ENCODE measurements at places on chromosomes 2 and 18.

DNA sequence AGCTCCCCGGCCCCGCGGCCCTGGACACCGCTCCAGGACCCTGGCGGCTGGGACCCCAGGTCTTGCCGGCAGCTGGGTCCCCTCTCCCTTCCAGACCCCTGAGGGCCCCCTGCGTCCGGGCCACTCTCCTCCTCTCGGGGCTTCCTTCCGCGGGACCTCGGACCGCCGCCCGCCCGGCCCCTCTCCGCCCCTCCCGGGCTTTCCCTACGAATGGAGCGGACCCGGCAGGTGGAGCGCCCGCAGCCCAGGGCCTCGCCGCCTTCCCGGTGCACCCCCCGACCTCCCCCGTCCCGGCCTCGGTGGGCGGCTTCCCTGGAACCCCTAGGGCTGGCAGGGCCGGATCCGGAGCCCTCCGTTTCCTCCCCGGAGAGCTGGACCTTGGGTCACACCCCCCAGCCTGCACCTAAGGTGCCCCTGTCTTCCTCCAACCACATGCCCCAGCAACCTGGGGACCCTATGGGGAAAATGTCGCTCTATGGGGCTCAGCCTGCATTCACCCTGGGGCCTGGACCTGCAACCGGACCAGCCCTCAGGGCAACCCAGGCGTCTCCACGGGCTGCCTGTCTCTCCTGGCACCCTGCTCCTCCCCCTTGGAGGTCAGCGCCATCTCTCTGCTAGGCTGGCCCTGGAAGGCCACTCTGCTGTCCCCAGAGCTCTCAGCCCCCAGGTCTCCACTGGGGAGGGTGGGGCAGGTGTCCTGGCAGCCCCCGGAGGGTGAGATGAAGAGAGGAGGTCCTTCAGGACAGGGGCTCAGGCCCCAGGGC, 730 bp downstream of the B3GNT7 start:
- no peak for DNase-seq

GRCh38 chr18:715626-716025, 3.2 kb upstream of the ENOSF1 start:
- DNase-seq, result no peak

GRCh38 chr18:57275111-57275510, 77.2 kb upstream of the ST8SIA3 start:
- no peak for DNase-seq

DNA sequence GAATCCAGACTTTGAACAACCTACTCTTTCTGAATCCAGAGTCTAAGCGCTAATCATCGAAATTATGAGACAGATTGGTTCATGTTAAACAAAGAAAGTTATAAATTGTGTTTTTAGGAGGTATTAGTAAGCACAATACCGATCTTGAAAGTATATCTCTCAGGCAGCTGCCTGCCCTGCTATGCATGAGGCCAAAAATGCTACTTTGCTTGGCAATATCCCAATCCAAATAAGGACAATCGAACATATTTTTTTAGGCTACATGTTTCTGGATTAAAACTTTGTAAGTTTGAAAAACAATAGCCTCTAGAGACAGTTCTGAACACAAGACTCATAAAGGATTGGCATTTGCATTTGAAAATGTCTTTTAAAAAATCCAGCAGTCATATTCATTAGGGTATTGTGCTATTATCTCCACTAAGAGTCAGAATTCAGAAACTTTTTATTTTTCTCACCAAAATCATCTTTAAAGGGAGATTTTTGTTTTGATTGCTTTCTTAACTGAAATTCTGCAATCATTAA, 167.1 kb downstream of the PDE1A start:
- DNase-seq, result peak; percentile 36

GRCh38 chr18:35609236-35609635, 27.7 kb downstream of the GALNT1 start:
- no peak for DNase-seq

- DNase-seq, result no peak
Measured at GRCh38 chr2:149080099-149080498, 41.6 kb downstream of the LYPD6B start.

- no peak for DNase-seq
Measured at GRCh38 chr2:185108588-185108987, 510.3 kb downstream of the ZNF804A start.

- DNase-seq, result no peak
Measured at GRCh38 chr18:56196495-56197225, 441.7 kb downstream of the TXNL1 start.

GRCh38 chr2:220858101-220858500, 714.0 kb downstream of the EPHA4 start:
- DNase-seq, result no peak

GRCh38 chr2:190922376-190922775, 41.8 kb downstream of the GLS start:
- DNase-seq, result no peak

DNA sequence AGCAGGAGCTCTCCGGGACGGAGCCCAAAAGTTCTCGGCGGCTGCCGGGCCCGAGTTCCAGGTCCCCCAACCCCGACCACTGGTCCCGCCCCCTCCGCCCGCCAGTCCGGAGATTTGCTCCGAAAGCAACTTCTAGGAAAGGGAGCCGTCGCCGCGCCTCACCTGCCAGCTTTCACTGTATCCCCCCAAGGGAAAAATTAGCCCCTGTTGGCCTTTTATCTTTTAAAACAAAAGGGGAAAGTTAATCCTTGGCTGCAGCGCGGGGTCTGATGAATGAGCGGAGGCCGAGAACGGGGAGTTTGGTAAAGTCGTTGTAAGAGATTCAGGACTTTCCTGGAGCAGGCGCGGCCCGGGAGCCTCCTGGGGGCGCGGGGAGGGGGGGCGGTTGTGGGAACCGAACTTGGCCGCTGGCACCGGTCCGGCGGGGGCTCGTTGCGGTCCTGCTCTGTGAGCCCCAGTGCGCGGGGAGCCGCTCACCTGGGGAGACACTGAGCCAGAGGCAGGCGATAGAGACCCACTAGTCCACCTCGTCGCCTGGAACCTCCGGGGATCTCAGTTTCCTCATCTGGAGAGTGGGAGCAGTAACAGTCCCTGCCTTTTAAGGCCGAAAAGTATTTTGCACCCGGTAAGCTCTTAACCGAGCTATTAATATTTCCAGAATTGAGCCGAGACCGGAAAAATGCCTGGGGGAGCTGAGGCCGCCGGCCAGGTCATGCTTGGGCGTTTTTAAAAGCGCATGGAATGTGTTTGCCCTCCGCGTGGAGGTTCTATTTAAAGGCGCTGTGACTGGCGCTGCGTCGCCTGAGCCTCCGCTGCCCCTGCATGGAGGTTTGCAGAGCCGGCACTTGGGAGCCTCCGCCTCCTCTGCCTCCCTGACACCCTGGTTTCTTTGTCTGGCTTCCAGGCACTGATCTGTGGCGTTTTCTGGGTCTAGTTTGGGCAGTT, 1.1 kb downstream of the EFHD1 start:
- DNase-seq, result no peak

- no peak for DNase-seq
Measured at GRCh38 chr2:29878898-29879297, 42.5 kb downstream of the ALK start.

DNA sequence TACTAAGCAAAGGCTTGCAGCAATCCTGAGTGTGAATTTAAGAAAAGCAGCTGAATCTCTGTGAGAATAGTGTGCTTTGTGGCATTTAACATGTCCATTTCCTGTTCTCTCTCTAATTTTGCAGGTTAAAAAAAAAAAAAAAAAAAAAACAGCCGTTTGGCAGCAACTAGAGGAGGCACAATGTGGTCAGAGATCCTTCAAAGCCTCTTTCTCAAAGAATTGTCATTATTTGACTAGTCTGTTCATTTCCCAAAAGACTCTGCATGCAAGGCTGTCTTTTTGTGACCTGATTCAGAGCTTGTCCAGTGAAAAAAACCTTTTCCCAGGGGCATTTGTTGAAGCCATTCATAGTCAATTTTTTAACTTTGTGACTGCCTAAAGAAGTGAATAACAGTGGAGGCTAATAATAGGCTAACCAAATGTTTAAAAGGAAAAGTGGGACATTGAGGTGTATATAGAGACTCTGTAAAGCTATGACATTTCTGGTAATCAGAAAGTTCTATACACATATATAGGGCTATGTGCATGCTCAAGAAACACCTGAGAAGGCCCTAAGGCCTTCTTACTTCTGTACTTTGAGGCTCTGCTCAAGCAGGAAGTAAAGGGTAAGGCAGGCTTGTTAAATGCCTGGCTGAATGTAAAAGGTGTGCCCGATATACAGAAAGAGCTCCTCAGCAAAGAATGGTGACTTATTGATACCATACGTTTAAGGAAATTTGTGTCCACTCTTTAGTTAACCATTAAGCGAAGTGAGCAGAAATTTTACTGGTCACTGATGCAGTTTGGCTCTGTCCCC, 289.6 kb upstream of the RAB6C start:
- no peak for DNase-seq

DNA sequence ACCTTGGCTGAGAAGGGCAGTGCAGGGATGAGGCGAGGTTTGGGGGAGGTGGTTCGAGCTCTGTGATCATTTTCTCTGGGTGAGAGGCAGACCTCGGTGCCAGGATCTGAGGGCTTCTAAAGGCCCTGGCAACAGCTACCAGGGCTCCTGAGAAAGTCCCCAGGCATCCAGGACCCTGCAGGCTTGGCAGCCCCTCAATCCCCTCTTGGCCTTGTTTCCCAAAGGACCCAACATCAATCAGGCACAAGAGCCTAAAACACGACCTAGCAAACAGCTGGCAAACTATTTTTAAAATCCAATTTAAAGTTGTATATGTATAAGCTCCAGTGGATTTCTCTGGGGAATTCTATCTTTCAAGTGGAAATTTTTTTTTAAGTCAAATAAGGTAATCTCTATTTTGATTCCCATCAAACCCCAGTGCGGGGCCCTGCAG, 15.0 kb upstream of the MAT2A start:
- DNase-seq, result no peak

- no peak for DNase-seq
Measured at GRCh38 chr2:173282795-173283545, 71.7 kb upstream of the CDCA7 start.

DNA sequence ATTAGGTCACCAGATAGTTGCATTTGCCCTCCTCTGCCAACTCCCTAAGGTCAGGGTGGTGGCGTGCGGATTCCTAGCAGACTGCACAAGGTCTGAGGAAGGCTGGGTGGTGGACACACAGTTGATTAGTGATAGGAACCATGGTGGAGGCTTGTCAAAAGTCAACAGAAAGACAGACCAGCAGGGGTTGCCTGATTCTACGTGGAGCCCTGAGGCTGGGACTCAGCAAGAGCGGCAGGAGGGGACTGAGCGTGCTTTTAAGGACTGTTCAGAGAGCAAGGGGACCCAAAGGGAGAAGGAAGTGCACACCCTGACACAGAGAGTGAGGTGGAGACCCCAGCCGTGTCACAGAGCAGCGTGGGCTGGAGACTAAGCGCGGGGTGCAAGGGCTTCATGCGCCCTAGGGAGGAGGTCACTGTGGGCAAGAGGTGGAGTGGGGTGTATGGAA, 513.2 kb downstream of the RNF144A start:
- DNase-seq, result no peak

- DNase-seq, result no peak
Measured at GRCh38 chr2:8506746-8507145, 175.1 kb upstream of the ID2 start.

- DNase-seq, result no peak
Measured at GRCh38 chr2:44932564-44933392, 8.7 kb upstream of the SIX3 start.

DNA sequence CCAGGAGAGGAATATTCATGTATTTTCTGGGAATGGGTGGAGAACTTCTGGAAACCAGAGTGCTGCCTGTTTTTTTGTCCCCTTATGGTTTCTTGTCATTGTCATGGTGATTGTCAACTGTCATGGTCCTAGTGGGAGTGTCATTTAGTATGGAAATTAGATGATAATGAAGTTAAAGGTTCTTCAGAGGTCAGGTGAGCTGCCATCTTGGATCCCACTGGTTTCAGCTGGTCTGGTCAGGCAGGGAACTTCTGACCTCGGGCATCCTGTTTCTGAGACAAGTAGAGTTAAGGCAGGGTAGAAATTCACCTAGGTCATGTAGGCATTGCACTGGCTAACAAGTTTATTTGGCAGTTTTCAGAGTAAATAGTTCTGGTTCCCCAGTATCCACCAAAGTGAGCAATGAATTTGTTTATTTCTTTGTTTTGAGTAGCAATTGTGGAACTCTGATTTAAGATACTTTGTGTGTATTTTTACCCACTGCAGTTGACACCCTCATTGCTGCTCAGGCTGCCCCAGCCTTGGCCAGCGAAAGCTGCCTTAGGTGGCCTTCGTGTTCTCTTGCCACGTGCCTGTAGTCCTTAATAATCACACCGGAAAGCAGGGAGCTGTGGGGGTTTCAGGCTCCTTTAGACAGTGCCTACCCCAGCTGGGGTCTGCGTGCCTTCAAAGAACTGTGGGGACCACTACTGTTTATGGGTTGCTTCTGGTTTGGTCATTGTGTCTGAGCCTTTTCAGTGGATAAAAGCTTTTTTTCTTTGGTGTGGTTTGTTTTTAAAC, 48.7 kb downstream of the NCK2 start:
- no peak for DNase-seq

GRCh38 chr2:197191177-197191939, 119.2 kb downstream of the ANKRD44 start:
- no peak for DNase-seq

DNA sequence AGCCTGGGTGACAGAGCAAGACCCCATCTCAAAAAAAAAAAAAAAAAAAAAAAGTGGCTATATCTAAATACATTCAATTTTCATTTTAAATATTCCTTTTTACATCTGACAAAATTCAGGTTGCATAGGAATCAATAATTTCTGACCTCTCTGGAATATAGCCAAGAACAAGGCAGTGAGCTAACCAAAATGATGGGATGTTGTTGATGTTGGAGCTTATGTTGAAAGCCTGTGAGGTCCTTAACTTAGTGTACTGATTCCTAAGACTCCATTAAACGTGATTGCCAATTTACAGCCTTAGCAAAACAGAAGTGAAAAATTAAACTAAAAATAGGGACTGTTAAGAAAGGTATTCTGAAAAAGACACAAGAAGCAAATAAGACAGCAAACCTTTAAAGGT, 109.6 kb downstream of the MEP1B start:
- DNase-seq, result no peak

GRCh38 chr2:118806797-118807667, 40.4 kb downstream of the EN1 start:
- DNase-seq, result no peak

GRCh38 chr2:241560883-241561474, 2.4 kb downstream of the BOK start:
- no peak for DNase-seq

- no peak for DNase-seq
Measured at GRCh38 chr18:78803104-78803503, 176.5 kb upstream of the SALL3 start.

DNA sequence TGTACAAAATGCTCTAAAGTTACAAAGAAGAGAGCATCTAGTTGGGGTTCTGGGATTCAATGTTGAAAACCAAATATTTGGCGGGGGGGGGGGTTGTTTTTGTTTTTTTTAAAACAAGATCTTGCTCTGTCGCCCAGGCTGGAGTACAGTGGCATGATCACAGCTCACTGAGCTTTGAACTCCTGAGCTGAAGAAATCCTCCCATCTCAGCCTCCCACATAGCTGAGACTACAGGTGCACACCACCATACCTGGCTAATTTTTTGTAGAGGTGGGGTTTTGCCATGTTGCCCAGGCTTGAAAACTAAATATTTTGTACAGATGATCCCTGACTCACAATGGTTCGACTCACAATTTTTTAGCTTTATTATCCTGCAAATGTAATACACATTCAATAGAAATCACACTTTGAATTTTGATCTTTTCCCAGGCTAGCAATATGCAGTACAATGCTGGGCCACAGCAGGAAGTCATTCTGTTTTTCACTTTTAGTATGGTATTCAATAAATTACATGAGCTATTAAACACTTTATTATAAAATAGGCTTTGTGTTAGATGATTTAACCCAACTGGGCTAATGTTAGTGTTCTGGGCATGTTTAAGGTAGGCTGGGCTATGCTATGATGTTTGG, 7.6 kb downstream of the BARD1 start:
- DNase-seq, result no peak

Measured in fibroblast of the conjunctiva (primary cell).